ENCODE measurements at places on chromosomes 6 and 20.
A peak's percentile ranks its signal among the peaks of the same experiment; 100 is the strongest.

GRCh38 chr6:5025911-5026819 is 22.3 kb upstream of the RPP40 start:
- peak; percentile 90 for DNase-seq

- no peak for DNase-seq
Observed at GRCh38 chr6:50071921-50072320, 22.2 kb upstream of the DEFB112 start.

- DNase-seq = peak; percentile 4
Observed at GRCh38 chr6:102488729-102489128, 1095.2 kb downstream of the GRIK2 start.

GRCh38 chr6:90297115-90297866 is 648 bp upstream of the BACH2 start:
- DNase-seq = no peak

DNA sequence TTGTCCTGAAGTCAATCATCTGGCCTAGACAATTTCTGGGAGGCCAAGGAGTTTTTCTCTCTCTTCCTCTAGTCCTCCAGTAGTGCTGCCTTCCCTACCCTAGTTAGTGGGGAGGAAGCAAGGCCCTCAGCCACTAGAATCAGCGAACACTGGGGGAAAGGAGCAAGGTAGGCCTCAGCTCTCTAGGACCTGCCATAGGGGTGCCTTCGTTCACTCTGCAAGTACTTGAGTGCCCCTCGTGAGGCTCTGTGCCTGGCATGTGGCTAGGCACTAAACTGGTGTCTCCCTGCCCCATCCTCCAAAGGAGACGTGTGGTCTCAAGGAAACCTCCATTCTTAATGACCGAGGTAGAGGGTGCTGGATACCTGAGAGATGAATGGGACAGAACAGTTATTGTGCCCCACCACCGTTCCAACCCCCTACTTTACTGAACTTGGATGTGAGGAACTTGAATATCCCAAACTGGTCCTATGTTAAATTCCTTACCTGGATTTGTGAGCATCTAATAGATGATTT is 1.1 kb downstream of the DEF6 start:
- DNase-seq = peak; percentile 24

- DNase-seq = no peak
Observed at GRCh38 chr6:166582258-166582657, 4.2 kb downstream of the RAMACL start.

- peak; percentile 3 for DNase-seq
Observed at GRCh38 chr20:36173451-36173933, 19.0 kb downstream of the EPB41L1 start.

GRCh38 chr20:62516338-62516737 is 40.5 kb upstream of the GATA5 start:
- no peak for DNase-seq

- DNase-seq = no peak
Observed at GRCh38 chr6:32807020-32807580, 9.7 kb downstream of the HLA-DOB start.

GRCh38 chr6:300494-301198 is 8.4 kb downstream of the DUSP22 start:
- no peak for DNase-seq

- no peak for DNase-seq
Observed at GRCh38 chr6:85092226-85092625, 327.8 kb upstream of the TBX18 start.

- no peak for DNase-seq
Observed at GRCh38 chr20:63456429-63457284, 15.8 kb downstream of the KCNQ2 start.

- DNase-seq = no peak
Observed at GRCh38 chr20:63699466-63700198, 3.2 kb downstream of the TNFRSF6B start.

DNA sequence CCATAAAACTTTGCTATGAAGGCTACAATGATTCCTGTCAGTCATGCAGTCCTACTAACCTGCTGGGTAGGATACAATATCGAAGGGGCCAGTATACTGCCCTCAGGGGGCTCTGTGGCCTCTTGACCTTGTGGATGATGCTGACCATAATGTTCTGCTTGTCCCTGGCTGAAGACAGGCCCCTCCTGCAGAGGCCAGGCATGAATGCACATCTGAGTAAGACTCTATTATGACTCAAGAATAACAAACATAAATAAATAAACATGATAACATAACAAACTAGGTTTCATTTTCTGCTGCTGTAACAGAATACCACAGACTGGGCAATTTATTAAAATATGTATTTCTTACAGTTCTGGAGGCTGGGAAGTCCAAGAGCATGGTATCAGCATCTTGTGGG is 44.0 kb upstream of the POU5F1 start:
- DNase-seq = no peak

DNA sequence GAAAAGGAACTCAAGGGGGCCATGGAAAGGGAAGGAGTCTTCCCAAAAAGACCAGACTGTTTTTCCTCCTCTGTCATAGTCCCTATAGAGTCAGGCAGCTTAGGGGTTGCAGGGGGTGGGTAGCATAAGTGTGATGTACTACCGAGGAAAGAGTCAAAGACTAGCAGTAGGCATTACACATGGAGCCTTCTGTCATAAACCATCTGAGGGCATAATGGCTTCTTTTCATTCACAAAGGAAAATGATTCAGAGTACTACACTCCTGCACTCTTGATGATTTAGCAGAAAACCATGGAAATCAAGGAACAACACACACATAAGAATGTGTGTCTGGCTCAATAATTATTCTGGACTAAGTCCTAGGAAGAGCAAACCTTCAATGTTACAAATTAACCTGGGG is 14.9 kb downstream of the PLN start:
- DNase-seq = no peak

DNA sequence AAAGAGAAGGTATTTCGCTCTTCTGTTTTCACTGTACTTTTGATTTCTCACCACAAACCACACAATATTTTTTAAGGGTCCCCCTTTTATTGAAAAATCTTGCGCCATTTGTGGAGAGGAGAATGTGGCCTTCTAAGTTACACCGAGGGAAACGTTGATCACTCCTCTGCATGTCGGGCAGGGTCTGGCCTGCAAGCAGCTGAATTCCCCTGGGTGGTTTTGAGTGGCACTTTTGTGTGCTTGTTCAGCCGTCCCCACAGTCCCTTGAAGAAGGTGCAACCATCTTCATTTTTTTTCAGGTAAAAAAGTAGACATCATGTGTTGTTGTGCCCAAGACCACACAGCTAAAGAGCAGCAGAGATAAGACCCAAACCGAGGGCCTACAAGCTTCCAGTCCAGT is 6.1 kb downstream of the GPR31 start:
- DNase-seq = no peak

DNA sequence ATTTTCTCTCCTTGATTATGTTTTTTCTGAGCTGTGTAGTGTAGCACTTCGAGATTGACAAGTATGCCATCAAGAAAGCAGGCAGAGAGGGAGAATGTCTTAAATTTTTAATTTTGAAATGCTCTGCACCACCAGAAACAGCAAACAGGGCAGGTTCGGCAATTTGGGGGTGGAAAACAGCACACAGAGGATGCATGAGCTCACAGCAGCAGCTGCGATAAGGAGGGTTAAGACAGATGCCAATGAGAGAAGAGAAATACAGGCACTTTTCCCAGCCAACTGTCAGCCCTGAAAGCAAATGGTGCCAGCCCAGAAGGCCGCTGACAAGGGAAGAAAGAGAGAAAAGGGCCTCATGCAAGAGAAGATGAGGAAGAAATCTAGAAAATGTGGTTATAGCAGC is 15.1 kb upstream of the SNRPB2 start:
- DNase-seq = no peak

- peak; percentile 52 for DNase-seq
Observed at GRCh38 chr6:67886036-67886707, 748.9 kb upstream of the ADGRB3 start.

GRCh38 chr6:56328728-56329090 is 81.3 kb upstream of the COL21A1 start:
- no peak for DNase-seq

DNA sequence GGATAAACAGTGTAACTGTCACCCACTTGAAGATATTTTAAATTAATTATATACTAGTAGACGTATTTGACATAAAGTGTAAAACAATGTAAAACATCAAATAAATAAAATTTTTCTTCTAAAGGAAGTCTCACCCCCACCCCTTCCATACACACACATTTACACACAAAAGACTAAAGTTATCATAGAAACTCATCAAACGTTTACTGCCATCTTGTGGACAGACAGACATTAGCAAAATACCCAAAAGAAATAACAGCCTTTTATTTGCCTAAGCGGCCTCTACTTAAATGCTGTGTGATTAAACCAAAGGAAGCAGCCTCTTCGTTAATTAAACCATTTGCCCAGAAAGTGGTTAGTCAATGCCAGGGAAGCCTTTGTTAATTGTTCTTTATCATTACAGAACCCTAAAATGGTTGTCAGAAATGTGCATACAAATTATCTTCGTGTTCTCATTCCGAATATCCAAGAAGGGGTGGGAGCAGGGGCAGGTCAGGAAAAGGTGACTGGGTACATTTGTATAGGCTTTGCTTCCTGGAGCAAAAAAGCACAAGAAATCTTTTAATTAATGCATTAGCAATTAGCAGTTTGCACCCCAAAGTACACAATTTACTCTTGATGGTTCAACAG is 176.2 kb upstream of the SASH1 start:
- DNase-seq = peak; percentile 80

GRCh38 chr6:3013486-3013885 is 13.8 kb downstream of the NQO2 start:
- DNase-seq = peak; percentile 66

GRCh38 chr6:166598441-166599138 is 12.1 kb upstream of the RAMACL start:
- no peak for DNase-seq

DNA sequence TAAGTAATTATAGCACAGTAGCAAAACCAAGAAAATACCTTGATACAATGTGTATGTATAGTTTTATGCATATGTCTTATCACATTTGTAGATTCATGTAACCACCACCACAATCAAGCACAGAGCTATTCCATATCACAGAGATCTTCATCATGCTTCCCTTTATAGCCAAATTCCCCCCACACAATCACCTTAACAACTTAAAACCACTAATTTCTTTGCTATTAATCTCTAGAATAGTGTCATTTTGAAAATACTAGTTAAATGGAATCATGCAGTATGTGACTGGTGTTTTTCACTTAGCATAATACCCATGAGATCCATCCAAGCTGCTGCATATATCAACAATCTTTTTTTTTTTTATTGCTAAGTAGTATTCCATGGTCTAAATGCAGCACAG is 8.2 kb downstream of the HLA-DRA start:
- no peak for DNase-seq

DNA sequence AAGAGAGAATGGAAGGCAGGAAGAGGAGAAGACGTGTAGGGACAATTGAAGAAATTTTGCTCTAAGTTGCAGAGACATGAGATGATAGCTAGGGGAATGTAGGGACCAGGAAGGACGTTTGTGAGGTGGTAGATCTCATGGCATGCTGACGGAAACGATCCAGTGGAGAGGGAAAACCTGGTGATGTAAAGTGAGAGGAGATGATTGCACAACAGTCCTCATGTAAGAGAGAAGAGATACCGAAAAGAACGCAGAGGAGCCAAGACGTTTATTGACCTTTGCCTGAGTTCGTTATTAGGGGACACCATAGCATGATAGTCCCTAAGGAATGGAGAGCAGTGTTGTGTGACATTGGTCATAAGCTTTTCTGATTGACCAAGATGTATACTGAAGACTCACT is 55.3 kb downstream of the IGF2R start:
- no peak for DNase-seq

DNA sequence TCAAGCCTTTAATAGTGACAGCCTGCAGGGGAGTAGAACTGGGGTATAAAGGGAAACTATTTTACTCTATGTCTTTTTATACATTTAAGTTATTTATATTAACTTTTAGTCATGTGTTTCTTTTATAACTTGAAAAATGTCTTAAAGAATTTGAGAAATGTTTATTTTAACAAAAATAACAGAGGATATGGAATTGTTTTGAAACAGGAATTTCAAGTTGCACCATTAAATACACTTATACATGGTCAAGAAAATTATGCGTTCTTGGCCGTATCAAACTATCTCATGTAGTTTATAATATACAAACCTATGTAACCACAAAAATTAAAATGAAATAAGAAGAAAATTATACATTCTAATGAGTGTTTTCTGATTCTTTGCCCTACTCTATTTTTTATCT is 282.7 kb downstream of the GRIK2 start:
- no peak for DNase-seq

GRCh38 chr6:61867635-61868034 is 418.4 kb downstream of the KHDRBS2 start:
- no peak for DNase-seq

DNA sequence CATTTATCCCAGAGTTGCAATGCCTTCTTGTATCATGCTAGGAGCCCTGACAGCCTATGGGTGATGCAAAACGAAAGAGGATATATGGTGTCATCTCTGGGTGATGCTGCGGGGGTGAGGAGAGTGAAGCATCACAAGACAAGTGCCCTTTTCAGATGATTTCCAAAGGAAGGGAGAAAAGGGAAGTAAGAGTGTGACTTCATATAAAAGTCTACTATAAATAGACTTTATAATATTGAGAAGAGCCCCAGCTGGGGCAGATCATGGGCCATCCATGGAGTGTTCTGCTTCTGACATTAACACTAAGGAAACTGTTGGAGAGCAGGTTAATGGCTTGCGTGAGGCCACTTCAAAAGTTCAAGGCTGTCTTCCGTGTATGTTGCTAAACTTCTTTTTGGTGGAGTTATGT is 4.4 kb downstream of the CD83 start:
- peak; percentile 83 for DNase-seq

GRCh38 chr20:22974354-22974753 is 60.8 kb upstream of the SSTR4 start:
- peak; percentile 44 for DNase-seq

DNA sequence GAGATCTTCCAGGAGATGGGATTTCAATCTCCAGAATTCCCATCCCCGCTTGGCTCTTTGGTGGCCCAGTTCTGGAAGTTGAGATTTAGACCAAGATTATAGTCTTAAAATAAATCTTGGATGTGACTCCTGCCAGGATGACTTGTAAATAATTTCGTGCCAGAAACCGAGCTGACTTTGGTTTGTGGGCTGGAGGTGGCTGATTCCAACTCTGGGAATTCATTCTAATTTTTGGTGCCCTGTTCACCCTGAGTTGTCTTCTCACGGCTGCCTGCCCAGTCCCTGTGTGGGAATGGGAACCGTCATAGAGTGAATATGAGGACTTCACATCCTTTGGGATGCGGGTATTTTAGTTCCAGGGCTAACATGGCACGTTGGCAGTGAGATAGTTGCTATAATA is 64.8 kb downstream of the JARID2 start:
- DNase-seq = no peak
